MCF 10A (cell line): ENCODE measurements at places on chromosomes 11 and 22. TPM values are rescaled to one million over a fixed set of nuclear protein-coding genes. Genes with fewer than 3 reads are reported as not detected.
A peak's percentile ranks its signal among the peaks of the same experiment; 100 is the strongest.

- no peak for DNase-seq
Observed at GRCh38 chr11:73321604-73322381, 13.7 kb downstream of the ARHGEF17 start.

DNA sequence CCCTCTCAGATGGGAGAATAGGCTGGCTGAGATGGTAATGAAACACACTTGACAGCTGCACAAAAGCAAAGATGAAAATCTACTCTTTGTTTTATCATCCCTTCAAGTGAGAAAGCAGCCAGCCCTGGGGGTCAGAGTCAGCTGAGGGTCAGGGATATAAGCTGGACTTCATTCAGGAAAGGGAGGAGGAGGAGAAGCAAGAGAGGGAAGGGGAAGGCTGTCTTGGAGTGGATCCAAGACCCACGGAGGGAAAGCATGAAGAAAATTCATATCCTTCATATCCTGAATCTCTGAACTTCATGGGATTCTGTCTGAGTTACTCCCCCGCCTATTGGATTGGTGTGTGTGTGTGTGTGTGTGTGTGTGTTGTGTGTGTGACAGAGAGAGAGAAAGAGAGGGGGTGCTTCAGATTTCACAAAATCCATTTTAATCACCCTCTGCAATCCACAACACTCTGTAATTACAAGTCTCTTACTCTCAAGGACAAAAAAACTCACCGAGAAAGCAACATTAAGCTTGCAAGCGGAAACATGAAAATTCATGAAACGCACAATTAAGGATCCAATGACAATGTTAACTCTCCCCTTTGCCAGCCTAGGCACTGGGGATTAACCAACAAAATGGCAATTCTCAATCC is 327.7 kb downstream of the TENM4 start:
- DNase-seq = no peak

DNA sequence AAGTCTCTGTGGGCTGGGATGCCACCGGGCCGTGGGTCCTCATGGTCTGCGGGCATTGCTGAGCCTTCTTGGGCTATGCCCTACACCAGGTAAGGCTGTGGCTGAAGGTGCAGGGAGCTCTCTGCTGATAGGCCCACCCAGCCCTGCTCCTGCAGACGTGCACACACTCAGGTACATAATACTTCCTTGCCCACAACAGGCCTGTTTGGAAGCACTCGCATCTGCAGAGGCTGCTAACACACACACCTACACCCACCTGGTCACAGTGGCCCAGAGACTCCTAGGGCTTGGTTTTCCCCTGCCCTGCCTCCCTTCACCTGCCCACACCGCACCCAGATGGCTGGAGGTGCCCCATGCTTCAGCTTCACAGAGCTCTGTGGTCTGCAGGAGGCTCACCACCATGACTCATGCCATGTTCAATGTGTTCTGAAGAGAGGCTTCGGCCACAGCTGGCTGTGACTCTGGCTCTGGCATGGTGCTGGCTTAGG is 72.8 kb upstream of the KCNQ1OT1 start:
- peak; percentile 82 for DNase-seq

- no peak for DNase-seq
Observed at GRCh38 chr11:131378931-131379330, 8.5 kb downstream of the NTM start.

DNA sequence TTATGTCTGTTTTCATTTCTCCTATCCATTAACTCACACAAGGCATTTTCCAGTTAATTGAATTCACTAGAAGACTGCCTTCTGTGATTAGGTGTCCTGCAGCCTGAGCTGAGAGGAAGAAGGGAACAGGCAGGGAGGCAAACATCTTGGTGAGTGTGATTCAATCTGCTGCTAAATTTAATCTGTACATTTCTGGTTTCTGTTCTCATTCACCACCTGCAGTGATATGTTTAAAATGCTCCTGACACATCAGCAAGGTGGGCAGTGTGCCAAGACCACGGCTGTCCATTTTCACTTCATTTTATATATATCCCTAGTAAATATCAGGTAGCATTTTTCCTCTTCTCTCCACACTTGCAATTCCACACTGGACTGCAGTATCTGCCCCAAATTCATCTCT is 416.5 kb downstream of the TMEM135 start:
- DNase-seq = peak; percentile 16

GRCh38 chr22:32909581-32910428 is 108.3 kb downstream of the TIMP3 start:
- DNase-seq = no peak

GRCh38 chr11:115051938-115052590 is 373.7 kb downstream of the NXPE2 start:
- DNase-seq = no peak

- no peak for DNase-seq
Observed at GRCh38 chr11:113667801-113668200, 38.3 kb downstream of the TMPRSS5 start.

GRCh38 chr22:36879775-36880174 is 19.0 kb downstream of the NCF4 start:
- DNase-seq = no peak

DNA sequence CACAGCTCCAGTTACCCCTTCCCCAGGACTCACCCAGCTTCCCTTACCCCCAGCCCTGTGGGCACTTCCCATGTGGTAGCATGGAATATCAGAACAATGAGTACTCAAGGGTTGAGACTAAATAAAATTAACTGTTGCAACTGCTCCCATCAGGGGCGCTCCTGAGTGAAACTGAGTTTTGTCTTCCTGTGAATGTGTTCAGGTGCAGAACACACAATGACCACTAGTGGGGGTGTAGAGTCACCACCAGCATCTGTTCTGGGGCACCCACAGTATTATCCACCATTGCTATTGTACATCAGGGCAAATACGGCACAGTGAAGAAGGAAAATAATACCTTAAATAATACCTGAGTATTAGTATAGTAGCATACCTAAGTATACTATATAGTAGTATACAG is 689.7 kb downstream of the TBC1D22A start:
- peak; percentile 10 for DNase-seq

GRCh38 chr11:126403658-126404057 is 48.2 kb downstream of the ST3GAL4 start:
- DNase-seq = peak; percentile 68

GRCh38 chr11:106765469-106766258 is 252.6 kb downstream of the GUCY1A2 start:
- no peak for DNase-seq

DNA sequence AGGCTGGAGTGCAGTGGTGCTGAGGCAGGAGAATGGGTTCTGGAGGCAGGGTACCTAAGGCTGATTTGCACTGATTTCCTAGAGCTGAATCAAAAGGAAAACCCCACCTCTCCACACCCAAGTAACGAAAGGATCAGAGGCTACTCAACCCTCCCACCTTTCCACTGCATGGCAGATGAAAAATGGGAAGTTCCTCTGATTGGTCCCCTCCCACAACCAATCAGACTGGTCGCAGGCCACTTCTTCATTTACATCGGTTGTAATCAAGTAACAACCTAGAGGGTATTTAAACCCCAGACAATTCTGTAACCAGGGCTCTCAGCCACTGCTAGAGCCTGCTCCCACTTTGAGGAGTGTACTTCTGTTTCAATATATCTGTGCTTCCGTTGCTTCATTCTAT is 18.6 kb upstream of the PARVB start:
- DNase-seq = no peak

DNA sequence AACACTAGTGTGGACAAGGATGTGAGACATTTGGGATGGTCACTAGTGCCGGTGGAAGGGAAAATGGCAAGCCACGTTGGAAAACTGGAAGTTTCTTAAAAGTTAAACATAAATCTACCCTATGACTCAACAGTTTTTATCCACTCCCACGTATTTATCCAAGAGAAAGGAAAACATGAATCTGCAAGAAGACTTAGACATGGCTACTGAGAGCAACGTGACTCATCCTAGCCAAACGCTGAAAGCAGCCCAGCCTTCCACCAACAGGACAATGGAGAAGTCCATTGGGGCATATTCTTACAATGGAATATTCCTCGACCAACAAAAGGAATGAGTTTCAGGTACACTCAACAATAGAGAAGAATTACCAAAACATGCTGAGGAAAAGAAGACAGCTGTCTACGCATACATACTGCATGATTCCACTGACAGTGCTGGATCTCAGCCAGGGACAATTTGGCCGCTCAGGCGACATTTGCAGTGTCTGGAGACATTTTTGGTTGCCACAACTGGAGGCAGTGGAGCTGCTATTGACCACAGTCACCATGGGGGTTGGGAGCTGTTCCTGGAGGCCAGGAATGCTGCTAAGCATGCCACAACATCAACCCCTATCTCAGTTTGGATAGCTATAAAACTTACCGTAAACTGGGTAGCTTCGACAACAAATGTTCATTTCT is 21.2 kb downstream of the SYT13 start:
- peak; percentile 82 for DNase-seq

DNA sequence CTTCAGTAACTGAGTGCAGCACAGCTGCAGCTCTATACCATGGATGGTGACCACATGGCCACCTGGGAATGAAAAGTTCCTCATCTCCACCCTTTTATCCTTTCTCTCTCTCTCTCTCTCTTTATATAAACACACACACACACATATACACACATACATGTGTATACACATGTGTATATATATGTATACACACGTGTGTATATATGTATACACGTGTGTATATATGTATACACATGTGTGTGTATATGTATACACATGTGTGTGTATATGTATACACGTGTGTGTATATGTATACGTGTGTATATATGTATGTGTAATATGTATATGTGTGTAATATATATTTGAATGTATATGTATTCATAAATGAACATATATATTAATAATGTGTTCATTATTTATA is 18.8 kb upstream of the FAR1 start:
- DNase-seq = no peak

GRCh38 chr22:50527921-50528681 is 1.7 kb downstream of the TYMP start:
- no peak for DNase-seq

- peak; percentile 84 for DNase-seq
Observed at GRCh38 chr22:38755911-38756532, at the start of gene SUN2. Gene SUN2, minus strand, starts transcription at chr22:38755998. Its CDS starts 3,370 bp downstream, at chr22:38752628.

DNA sequence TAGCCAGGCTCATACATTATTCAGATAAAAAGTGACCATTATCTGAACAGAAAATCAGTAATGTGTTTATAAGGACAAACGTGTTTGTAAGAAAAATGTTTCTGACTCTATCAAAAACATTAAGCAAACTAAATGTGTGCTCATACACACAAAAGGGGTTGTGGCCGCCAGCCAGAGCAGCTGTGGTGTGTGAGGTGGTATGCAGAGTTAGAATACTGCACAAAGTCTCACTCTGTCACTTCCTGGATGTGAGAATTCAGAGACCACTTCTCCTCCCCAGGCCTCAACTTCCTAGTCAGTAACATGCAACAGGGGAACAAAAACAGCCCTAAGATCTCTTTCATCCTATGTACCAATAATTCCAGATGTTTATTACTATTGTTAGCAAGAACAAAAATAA is 9.4 kb downstream of the OR5B21 start:
- no peak for DNase-seq

GRCh38 chr11:72235351-72236057 is 8.5 kb downstream of the PHOX2A start:
- DNase-seq = no peak

DNA sequence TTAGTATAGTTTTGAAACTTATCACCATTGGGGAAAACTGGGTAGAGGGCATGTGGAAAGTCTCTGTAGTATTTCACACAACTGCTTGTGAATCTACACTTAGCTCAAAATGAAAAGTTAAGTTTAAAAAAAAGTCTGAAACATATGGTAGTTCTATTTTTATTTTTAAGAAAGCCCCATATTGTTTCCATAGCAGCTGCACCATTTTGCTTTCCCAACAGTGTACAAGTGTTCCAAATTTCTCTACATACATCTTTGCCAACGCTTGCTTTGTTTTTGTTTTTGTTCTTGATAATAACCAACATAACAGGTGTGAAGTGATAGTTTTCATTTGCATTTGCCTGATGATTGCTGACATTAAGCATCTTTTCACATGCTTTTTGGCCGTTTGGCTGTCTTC is 445.2 kb downstream of the FAM181B start:
- DNase-seq = no peak

- DNase-seq = no peak
Observed at GRCh38 chr11:128316541-128317227, 270.7 kb downstream of the ETS1 start.

DNA sequence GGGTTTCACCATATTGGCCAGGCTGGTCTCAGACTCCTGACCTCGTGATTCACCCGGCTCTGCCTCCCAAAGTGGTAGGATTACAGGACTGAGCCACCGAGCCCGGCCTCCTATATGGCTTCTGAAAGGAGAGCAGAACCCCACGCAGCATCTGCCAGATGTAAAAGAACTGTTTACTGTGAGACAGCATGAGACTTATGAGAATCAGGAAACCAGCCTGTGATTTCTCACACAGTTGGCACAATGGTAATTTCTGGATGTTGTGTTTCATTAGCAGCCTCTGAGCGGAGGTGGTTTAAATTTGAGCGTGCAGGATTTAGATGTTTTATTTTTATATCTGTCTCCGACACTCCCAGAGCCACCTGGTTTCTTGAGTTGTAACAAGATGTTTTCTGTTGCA is 33.8 kb downstream of the CEP164 start:
- DNase-seq = no peak

DNA sequence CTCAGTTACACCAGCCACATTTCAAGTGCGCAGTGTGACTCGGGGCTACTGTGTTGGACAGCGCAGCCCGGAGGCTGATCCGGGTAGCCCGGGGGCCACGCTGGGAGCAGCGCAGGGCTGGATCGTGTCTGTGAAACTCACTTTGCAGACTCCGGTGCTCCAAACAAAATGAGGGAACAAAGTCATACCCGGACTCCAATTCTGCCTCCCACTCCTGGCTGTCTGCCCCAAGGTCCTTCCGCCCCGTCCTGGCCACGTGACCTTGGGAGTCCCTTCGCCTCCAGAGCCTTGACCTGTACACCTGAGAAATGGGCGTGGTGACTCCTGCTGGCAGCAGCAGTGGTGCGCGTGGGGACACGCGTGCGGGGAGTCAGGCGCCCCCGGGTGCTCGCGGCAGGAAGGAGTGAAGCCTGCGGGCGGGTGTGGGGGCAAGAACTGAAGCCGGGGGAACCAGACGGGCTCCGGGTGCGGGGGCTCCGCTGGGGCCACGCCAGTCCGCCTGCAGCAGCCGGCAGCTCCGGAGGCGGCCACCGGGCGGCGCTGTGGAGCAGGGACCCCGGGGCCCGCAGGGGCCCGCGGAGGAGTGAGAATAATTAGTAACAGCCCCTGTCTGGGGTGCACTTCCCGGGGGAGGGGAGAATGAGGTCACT is 42.4 kb downstream of the KCNJ4 start:
- no peak for DNase-seq

PIWIL4 gene
- total RNA-seq = not detected in 2 replicates

XPNPEP3 gene
- 33.1 and 47.2 TPM in 2 replicates for total RNA-seq

DEFB131B gene
- total RNA-seq = not detected in 2 replicates

GP1BB gene
- 0.37 and 0.83 TPM in 2 replicates for total RNA-seq

ADORA2A gene
- total RNA-seq = 0.96 and 1.4 TPM in 2 replicates

MFRP gene
- total RNA-seq = not detected in 2 replicates

TANGO2 gene
- 13.9 and 16.0 TPM in 2 replicates for total RNA-seq

RAB36 gene
- 8.5 and 8.8 TPM in 2 replicates for total RNA-seq

RASL10A gene
- total RNA-seq = 0.52 and 0.82 TPM in 2 replicates

LRRC4C gene
- not detected in 2 replicates for total RNA-seq

KRTAP5-2 gene
- not detected in 2 replicates for total RNA-seq

SCUBE2 gene
- total RNA-seq = 0.29 and 0.93 TPM in 2 replicates

CLDN5 gene
- total RNA-seq = not detected in 2 replicates

ACRV1 gene
- not detected in 2 replicates for total RNA-seq
